ENCODE measurements at places on chromosomes 12 and 14.
A peak's percentile ranks its signal among the peaks of the same experiment; 100 is the strongest.

DNA sequence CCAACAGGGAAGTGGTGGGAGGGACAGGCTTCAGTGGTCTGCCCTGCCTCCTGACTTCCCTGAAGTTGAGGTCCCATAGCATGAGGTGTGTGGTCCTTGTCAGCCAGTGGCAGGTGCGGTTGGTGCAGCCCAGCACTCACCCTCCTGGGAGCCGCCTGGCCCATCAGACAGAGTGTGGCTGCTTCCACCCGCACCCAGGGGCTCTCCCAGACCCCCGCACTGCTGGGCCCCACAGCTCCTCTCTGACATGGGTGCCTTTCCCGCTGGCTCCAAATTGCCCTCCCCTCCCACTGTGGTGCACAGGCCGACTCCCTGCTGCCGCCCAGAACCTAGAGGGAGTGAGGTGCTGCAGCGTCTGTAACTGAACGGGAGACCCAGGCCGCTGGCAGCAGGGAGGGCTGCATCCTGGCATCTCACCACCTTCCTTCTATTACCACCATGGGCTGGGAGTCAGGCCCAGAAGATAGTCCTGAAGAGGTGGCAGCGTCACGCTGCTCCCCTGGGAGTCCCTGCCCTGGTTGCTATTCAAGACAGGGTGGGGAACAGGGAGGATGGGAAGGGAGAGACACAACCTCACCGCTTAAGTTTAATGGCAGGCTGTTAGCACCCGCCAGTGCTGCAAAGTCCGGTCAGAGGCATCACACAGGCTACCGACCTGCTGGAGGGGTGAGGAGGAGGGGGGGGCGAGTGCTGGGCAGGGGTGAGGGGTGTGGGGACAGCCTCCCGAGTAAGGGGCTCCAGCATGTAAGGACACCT lies 180.6 kb upstream of the PRMT8 start:
- DNase-seq = no peak

- no peak for DNase-seq
Observed at GRCh38 chr14:41663473-41663850, 56.8 kb downstream of the LRFN5 start.

GRCh38 chr12:113468365-113469223 lies 3.1 kb downstream of the LHX5 start:
- DNase-seq = no peak

DNA sequence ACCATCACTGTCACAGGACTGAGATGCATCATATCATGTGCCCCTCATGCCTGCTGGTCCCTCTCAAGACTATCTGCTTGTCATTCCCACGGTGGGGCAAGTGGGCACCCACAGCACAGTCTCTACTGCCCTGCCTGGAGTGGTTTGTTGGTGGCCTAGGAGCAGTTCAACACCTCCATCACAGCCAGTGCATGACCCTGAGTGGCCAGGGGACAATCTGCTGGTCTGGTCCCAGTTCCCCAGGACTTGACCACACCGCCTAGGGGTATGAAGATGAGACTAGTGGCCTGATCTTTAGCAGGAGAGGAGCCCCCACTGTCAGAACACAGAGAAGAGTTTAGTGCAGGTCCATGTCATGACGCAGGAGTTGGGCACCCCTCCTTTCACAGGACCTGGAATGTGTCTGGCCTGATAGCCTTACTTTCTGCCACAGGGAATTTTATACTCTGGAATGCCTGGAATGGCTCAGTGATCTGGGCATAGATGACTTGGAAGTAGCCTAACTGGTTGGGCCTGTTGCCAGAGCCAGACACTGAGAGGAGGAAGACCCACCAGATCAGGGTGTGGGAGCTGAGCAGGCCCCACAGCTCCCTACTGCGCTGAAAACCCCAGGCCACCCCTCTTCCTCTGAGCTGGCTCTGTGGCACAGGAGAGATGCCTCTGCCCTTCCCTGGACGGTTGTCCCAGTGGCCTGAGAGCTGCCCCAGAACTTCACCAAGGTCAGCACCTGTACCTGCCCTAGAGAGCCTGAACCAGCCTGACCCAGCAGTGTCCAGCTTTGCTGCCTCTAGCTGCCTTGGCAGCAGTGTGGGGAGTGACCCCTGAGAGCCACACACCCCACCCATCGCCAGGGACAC lies 83.3 kb downstream of the PUS7L start:
- DNase-seq = no peak

DNA sequence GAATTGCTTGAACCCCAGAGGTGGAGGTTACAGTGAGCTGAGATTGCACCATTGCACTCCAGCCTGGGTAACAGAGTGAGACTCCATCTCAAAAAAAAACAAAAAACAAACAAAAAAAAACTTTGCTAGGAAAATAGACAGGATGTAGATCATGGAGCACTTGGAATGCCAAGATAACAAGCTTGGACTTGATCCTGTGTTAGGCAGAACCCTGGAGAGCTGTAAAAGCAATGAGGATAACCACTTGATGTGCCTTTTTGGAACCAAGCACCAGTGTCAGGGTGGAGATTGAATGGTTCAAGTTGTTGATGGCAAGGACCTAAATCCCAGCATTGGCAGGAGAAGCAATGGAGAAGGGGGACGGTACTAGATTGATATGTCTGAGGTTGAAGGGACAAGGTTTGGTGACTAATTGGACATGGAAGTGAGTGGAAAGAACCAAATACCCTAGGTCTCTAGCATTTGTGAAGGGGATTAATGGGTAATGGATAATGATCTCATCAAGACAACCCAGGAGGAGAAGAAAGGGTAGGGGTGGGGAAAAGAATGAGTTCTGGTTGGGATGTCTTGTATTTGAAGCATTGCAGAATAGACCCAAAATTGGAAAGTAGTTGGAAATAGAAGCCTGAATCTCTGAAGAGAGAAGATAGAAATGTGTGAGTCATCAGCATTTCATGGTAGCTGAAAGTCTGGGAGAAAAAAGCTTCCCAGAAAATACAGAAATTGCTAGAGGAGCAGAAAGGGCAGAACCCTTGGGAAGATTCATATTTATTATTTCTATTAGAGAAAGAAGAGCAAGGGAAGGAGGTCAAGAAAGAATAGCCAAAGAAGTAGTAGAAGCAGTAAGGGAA lies 176.7 kb downstream of the NUAK1 start:
- DNase-seq = no peak

- DNase-seq = no peak
Observed at GRCh38 chr12:27276275-27276674, 32.2 kb downstream of the STK38L start.

DNA sequence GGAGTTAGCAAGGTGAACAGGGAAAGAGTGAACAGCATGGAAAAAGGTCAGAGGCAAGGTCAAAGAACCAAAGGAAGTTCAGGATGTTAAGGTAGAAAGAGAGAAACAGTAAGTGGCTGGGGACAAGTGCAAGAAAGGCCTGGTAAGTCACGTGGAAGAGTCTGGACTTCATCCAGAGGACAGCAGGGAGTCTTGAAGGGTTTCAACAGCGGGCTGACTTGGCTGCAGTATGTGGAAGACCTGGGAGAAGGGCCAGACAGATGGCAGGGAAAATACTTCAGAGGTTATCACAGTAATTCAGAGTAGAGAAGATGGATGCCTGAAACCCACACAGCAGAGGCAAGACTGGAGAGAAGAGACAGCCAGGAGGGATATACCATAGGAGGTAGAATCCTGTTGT lies 34.0 kb downstream of the CIT start:
- DNase-seq = no peak

GRCh38 chr12:29150462-29150861 lies 1.4 kb downstream of the FAR2 start:
- DNase-seq = no peak

DNA sequence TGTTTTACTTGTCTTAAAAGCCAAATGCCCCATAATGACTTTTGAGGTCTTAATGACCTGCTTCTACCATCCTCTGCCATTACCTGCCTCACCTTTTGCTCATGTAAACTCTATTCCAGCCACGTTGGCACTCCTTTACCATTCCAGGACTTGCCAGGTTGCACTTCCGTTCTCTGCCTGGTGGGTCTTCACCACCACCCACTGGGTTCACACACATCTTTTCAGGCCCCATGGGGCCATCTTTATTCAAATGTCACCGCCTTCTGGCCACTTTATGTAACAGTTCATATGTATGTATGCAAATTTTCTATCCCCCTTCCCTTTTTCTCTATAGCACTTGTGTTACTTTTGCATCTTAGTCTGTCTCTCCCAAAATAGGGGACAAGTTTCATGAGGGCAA lies 57.7 kb downstream of the ATP2A2 start:
- DNase-seq = no peak

DNA sequence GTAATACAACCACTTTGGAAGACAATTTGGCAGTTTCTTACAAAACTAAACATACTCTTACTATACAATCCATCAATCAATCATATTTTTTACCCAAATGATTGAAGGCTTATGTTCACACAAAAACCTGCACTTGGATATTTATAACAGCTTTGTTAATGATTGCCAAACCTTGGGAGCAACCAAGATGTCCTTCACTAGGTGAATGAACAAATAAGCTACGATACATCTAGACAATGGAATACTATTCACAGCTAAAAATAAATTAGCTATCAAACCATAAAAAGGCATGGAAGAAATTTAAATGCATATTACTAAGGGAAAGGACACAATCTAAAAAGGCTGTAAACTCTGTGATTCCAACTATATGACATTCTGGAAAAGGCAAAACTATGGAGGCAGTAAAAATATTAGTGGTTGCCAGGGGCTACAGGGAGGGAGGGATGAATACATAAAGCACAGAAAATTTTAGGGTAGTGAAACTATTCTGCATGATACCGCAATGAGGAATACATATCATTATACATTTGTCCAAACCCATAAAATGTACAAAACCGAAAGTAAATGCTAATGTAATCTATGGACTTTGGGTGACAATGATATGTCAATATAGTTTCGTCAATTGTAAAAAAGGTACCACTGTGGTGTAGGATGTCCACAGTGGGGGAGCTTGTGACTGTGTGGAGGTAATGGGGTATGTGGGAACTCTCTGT lies 70.5 kb downstream of the GPR65 start:
- no peak for DNase-seq

DNA sequence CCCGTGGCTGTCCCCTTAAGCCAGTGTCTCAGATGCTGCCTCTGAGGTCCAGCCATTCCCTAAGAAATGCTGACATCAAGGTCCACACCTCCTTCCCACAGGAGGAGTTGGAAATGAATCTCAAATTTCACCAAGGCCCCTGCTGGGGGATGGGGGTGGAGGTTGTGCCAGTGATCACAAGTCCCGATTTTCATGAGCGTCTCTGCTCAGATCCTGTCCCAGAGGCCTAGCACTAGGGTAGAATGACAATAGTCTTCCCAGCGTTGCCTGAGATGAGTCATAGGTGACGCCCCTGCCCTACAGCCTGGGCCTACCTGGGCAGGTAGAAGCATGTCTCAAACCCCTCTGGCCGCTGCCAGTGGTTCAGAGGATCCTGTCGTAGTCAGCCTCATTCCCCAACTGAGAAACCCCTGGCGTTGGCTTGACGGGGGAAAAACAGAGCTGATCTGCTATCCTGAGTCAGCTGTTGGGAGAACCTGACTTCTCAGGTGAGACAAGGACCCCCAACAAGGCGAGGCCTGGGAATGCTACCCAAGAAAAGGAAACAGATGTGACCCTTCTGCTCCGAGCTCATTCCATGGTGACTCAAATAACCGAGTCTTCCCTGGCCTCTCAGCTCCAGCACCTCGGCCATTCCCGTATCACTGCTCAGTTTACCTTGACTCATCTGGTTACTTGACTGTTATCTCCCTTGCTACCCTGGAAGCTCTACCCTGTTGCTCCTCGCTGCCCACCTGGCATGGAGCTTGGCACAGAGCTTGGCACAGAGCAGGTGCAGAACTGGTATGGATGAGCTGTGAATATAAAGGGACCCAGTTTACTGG lies 21.8 kb upstream of the SPPL3 start:
- no peak for DNase-seq

- DNase-seq = no peak
Observed at GRCh38 chr12:591167-592023, 71.8 kb downstream of the NINJ2 start.

DNA sequence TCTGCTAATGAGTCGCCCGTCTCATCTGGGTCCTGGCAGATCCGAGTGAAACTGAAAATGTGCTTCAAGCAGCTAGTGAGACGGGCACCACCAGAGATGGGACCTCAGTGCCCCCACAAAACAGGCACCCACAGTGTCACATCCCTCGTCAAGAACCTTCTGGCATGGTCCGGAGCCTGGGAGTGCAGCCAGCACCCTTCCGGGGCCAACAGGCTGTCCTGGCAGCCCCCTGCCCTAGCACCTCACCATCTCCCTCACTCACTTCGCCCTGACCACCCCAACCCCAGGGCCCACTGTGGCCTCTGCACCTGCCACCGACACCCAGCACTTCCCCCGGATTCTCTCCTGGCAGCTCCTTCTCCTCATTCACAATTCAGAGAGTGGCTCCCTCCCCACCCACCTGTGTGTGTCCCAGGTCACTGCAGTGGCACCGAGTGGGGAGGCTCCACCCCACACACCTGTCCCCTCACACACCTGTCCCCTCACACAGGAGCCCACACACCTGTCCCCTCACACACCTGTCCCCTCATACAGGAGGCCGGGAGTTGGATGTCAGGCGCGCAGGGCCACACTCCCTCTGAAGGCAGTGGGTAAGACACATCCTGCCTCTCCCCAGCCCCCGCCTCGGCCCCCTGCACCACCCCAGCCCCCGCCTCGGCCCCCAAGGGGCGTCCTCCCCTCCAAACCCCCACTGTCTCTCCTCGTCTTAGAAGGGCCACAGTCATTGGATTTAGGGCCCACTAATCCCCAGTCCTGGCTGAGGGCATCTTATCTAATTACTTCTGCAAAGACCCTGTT lies 7.9 kb downstream of the GALNT9 start:
- DNase-seq = no peak

DNA sequence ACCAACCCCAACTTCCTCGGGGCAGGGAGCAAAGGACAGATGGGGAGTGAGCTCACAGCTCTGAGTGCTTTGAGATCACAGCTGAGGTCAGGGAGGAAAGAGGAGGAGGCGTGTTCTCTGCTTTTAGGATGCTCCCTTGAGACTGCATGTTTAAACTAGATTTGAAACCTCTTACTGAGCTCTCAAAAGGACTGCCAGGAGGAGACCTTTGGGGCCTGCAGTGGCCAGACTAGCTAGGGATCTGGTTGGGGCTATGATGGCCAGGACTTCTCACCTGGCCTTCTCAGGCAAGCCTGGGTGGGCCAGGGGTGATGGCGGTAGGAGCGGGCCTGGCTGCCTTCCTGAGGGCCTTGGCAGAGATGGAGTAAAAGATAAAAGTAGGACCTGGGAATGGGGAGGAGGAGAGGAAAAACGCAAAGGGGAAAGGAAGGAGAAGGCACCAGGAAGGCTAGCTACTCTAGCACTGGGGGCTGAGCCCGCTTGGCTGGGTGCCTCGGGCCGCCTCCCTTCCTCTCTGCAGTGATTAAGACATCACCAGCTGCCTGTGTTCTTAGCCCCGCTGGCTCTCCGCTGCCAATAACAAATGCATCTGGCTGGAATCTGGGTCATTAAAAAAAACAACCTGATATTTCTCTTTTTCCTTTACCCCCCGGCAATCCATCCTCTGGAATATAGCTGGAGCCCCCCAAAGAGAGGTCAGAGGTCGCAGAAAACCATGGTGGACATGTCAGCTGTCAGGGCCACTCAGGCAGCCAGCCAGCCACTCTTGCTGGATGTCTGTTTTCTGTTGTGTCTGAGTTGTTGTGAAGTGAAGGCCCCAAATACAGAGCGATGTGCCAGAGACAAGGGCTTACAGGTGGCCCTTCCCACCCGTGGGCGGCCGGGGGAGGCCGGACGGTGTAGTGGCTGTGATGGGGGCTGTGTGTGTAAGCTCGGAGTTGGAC lies 141.3 kb downstream of the TSPAN9 start:
- no peak for DNase-seq

- peak; percentile 10 for DNase-seq
Observed at GRCh38 chr14:86038387-86039042, 508.6 kb downstream of the FLRT2 start.

Data from stimulated activated CD4-positive, alpha-beta T cell treated with anti-CD3 and anti-CD28 coated beads, Interleukin-15, amount 100 ng/mL, for 48 hours (primary cell).